ENCODE measurements at places on chromosomes 1 and 21.

GRCh38 chr21:41821756-41822431 lies 55.0 kb upstream of the RIPK4 start:
- DNase-seq = no peak

DNA sequence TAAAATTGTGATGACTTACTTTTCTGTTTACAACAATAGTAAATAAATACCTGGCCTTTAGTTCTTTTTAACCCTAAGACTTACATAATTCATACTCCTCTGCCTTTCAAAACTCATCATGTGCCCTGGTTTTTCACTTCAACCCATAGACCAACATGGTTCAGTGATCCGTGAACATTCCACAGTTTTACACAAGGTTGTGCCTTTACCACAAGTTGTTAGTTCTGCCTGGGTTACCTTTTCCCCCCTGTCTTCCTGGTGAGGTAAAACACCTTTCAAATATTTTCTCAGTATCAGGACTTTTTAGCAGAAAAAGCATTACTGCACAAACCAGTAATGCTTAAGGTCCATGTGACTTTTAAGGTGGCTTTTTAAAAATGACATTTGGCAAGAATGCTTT lies 1466.4 kb downstream of the PLA2G4A start:
- no peak for DNase-seq

DNA sequence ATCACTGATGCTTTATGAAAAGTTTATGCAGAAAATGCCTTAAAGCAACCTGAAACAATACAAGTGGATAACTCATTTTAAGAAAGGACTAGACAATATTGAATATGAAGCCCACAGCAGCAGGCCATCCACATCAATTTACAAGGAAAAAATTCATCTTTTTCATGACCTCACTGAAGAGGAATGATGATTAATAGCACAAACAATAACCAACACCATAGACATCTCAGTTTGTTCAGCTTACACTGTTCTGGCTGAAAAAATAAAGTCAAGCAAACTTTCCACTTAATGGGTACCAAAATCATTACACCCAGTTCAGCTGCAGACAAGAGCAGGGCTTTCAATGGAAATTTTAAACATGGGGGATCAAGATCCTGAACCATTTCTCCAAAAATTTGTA lies 380.6 kb upstream of the NEGR1 start:
- DNase-seq = no peak

- no peak for DNase-seq
Observed at GRCh38 chr1:22257290-22258275, 114.7 kb upstream of the WNT4 start.

DNA sequence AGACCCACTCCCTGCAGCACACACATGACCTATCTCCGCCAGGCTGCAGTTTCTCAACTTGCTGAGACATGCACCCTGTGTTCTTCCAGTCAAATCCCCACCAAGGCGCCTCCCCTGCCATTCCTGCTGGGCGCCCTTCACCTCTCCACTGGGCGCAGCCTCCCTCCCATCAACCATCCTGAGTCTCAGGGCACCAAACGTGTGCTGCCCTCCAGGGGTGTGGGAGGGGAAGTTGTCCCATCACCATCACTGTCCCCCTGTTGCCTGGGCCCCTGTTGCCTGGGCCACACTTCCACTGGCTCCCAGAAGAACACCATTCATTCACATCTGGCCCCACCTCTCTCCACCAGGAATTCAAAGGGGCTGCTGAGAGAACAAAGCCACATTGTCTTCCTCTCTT lies 44.9 kb upstream of the EFHD2 start:
- DNase-seq = no peak

DNA sequence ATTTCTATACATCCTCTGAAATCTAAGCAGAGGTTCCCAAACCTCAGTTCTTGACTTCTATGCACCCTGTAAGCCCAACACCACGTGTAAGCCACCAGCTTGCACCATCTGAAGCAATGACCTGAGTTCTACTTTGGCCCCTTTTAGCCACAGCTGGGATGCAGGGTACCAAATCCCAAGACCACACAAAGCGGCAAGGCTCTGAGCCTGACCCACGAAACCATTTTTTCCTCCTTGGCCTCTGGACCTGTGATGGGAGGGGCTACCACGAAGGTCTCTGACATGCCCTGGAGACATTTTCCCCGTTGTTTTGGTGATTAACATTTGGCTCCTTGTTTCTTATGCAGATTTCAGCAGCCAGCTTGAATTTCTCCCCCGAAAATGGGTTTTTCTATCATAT lies 38.8 kb downstream of the STXBP3 start:
- DNase-seq = no peak

GRCh38 chr21:43767984-43768867 lies 7.9 kb downstream of the CSTB start:
- DNase-seq = peak; percentile 81

GRCh38 chr1:55233145-55233777 lies 18.1 kb upstream of the USP24 start:
- DNase-seq = no peak

DNA sequence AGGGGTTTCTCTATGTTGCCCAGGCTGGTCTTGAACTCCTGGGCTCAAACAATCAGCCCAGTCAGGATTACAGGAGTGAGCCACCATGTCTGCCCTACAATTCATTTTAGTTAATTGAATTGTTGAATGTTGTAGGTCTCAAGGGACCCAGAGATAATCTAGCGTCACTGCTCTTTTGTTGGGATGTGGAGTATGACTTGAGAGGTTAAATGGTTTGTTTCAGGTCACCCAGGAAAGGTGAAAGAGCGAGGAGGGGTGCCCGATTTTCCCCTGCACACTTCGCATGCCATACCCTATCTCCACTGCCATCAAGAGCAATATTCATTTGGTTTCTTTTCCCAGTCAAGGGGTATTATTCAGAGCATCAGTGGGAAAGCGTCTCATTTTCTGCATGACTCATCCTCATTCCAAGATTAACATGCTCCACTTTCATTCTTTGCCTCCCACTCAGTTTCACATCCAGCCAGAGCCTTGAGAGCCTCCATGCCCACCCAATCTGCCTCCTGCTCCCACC lies 13.1 kb upstream of the SLC30A1 start:
- peak; percentile 58 for DNase-seq

DNA sequence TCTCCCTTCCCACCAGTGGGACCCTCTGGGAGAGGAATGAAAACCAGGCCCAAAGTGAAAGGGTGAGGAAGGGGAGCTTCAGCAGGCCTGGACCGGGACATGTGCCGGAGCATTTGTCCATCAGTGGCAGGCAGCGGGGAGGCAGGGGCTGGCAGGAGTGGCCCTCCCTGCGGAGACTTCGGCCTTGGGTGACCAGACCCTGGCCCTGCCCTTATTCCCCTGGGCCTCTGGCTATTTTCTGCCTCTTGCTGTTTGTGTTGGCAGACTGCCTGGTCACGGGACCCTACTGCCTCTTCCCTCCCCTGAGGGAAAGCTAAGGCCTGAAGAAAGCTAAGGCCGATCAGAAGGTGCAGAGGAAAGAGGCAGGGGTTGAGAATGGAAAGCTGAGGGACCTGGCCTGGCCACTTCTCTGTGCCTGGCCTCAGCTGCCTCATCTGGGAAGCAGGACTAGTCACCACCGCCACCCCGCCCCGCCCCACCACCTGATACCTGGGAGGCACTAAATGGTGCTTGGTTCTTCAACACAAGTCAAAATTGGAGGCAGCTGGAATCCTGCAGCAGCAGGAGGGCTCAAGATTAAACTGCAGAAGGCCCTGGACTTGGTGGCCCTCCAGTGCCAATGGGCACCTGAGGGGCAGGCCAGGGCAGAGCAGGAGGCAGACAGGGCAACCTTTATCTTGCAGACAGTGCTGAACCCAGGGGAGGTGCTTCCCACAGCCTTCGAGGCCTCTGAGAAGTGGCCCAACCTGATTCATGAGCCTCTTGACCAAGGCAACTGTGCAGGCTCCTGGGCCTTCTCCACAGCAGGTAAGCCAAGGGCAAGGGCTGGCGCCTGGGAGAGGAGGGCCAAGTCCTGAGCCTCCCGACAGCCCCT lies 7.9 kb downstream of the TINAGL1 start:
- no peak for DNase-seq

- no peak for DNase-seq
Observed at GRCh38 chr1:79617777-79618176, 611.2 kb upstream of the ADGRL4 start.

DNA sequence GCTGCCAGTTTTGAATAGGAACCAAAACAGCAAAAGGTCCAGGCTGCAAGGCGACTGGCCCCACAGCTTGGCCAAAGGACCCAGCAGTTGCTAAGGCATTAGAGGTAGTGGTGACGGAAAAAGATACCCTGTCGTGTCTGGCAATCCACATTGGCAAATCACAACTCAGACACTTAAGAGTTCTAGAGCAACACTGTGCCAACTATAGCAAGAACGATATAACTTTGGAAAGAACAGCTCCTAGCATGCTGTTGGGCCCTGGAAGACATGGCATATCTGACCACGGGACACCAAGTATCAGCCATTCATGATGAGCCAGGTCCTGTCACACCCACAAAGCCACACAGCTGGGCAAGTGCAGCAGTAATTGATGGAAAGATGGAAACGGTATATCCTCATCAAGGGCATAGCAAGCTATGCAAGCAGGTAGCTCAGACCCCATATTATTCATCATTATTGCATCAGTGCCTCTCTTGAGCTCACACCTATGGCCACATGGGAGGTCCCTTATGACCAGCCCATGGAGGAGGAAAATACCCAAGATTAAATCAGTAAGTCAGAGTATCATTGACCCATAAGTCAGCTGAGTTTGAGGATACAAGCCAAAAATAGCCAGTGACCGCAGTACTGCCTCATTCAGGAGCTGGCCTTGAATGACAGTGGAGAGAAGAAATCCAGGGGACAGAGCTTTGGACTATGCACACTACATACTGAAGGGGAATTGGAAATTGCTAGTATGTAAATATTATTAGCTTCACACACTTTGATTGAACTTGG lies 221.2 kb downstream of the SETD4 start:
- DNase-seq = no peak

DNA sequence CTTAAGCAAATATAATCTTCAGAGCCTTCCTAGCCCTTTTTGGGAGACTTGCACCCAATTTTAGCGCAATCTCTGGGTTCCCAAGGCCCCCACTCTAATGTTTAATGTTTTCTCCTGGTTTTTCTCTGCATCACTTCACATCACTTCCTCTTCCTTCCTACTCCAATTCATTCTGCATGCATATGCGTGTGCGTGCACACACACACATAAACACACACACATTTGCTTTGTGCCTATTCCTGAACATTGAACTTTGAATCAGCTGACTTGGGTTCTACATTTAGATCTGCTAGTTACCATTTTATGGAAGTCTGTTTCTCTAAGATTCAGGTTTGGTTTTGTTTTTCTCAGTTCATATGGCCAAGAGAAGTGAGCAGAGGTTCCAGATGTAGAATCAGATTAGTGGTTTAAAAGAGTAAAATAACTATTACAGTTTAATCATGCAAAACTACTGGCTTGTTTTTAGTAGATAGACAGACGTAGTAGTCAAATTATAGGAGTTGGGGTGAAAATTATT lies 7.4 kb upstream of the EDEM3 start:
- no peak for DNase-seq

DNA sequence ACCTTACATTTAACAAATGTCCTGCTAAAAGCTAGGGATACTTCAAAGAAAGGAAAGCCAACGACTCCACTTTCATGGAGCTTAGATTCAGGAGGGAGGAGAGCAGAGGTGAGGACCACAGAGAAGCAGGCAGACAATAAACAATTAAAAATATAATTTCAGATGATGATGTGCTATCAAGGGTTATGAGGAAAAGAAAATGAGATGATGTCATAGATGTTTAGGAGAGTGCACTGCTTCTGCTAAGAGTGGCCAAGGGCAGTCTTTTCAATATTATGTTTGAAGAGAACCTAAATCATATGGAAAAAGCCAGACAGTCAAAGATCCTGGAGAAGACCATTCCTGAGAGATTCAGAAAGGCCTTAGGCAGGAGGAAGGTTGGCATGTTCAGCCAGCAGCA lies 66.6 kb upstream of the HOOK1 start:
- DNase-seq = no peak

DNA sequence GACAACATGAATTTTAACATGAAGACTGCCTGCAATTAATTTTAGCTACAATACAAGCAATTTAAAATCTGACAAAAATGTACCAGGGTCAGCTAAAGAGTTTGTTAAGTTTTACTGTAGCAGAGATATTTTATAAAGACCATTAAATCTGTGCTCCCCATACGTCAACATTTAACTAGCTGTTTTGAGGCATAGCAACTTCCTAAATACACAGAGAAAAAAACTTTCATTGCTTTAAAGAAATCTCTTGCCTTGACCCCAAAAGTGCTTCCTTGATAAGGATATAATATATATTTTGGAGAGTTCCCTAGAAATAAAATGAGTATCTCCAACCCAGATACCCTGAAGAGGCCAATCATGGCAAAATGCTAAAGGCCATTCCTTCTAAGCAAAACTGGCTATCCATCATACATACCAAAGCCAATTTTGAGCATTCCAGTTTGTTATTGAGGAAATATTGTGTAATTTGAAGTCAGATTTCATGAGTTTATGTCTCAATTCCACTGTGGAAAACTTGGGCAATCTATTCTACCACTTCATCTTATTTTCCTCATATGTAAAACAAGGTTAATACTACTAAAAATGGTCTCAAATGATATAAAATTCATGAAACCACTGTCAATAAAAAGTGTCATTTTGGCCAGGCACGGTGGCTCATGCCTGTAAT lies 19.1 kb downstream of the ASPM start:
- DNase-seq = no peak
